SK-N-SH (cell line): ENCODE measurements at places on chromosomes 3 and 15. TPM values are rescaled to one million over a fixed set of nuclear protein-coding genes. Genes with fewer than 3 reads are reported as not detected.

DNA sequence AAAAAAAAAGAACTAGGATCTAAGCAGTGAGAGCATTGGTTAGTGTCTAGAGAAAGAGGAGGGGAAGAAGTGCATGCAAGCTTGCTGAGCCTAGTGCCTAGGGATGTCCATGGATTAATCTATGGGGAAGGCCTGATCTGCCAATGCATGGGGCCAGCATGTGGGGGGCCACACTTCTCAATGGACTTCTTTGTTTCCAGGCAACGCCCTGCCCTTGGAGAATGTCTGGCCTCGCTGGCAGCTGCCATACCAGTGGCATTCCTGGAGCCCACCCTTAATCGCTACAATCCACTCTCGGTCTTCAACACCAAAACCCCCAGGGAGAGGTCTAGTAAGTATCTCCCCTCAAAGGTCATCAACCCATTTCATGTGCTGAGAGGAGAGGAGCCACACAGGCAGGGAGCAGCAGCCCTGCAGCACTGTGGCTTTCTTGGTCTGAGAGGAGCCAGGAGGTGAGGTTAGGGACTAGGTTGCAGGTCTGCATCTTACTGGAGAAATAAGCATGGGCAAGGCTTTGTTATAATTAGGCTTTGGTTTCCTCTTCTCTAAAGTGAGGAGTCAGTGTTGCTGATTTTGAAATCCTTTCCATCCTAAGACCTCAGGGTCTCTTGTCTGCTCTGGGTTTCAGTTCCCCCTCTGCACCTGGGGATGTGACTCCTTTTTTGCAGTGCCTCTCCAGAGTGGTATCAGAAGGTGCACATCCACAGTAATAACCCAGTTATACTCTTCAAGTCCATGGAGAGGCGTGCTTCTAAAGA is 188.1 kb upstream of the CHRM5 start:
- DNase-seq, result no peak

GRCh38 chr3:187921391-187922074 is 176.3 kb upstream of the BCL6 start:
- no peak for DNase-seq

DNA sequence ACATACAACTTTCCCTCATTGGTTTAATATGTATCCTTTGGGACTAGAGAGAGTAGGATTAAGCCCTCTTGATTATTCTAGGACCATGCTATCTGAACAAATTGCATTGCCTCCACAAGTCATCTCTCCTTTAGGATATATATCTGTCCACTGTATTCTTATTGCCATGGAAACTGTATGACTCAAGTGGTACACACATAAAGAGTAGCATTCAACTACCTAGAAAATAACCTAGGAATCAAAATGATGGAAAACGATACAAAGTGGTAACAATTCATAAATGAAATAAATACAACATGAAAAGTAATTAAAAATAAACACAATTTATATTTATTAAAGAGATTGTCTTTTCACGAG is 212.1 kb upstream of the P2RY1 start:
- no peak for DNase-seq

GRCh38 chr3:176692199-176692965 is 504.9 kb downstream of the TBL1XR1 start:
- no peak for DNase-seq

DNA sequence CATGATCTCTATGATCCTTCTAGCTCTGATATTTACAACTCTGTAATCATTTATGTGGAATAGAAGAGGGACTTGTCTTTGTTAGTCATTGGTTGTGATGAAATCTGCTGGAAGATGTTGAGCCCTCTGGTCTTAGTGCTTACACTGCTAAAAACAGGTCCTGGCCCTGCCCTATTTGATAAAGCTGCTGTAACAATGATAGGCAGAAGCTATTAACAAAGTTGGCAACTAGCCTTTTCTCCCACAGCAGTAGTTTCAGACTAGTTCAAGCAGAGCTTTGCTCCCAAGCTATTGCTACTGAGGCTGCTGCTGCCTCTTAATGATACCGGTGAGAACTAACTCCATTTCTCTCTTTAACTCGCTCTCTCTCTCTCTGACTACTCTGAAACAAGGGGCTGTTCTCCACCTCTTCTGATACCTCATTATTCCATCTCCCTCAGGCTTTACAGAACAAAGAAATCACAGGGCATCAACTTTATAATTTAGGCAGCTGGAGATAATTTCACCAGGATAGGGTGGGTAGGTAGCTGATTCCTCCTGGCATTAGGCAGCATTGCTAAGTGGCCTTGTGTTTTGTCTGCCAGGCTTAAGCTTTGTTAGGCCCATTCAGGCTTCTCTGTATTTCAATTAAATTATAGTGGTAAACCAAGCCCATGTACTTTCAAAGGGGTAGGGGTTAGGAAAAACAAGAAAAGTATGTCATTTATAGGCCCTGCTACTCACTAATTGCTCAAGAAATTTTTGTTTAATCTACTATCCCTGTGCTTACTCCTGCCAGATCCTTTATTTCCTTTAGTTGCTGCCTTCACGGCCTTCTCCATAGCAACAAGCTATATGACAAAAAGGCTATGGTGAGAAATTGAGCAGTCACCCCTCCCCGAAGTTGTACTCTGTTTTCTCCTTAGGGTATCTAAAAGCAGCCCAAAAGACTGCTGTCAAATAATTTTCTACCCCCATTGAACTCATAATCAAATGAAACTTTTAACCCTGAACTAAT is 139.6 kb downstream of the RBPMS2 start:
- peak; percentile 34 for DNase-seq

- no peak for DNase-seq
Measured at GRCh38 chr3:16725972-16726371, 120.7 kb upstream of the DAZL start.

- DNase-seq, result no peak
Measured at GRCh38 chr3:126851382-126851781, 131.5 kb upstream of the PLXNA1 start.

DNA sequence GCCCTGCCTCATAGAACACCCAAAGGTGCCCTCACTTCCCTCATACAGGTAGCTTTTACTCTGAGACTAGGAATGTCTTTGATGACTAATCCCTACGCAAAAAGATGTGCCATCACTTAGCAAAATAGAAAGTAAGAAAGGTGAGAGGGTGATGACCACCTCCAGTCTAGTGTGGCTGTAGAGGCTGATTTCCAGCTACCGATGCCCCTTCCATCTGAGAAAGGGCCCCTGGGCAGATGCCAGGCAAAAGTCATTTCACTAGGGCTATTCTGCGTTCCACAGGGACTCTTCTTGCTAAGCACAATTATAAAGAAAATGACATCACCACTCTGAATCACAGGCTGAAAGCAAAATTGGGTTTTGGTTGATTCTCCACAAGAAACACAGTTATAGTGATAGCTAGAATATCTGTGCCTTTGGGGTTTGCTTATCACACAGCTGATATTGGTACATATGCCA is 77.4 kb downstream of the RBPMS2 start:
- no peak for DNase-seq

DNA sequence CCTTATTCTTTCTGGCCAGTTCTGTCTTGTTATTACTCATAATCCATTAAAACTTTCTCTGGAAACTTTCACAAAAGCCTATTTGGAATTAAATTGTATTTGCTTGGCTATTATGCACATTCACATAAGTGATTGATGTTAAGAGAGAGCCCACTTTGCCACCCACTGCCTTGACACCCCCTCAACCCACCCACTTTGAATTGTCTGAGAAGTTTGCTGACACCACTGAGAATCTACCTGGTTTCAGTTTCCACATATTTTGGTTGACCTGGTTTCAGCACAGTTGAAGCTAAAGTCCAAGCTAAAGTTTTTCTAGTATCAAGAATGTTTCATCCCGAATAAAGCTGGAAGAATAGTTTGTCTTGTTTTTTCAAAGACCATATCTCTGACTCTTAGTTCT is 70.9 kb downstream of the ARMC8 start:
- no peak for DNase-seq

DNA sequence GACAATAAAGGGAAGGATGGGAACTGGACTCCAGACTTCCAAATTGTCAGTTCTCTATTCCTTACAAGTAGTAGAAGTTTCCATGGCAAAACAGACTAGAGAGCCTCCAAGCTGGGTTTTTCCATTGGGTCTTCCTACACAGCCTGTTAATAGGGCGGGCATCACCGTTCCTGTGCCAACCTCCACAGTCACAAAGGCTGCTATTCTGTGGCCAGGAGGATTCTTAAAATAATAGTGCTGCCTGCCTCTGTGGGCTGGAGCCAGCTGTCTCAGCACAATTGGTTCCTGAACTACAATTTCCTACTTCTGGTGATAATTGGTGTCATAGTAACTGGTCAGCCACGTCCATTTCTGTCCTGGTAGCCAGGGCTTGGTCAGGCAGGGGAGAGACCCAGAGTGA is 38.6 kb downstream of the LYZL4 start:
- DNase-seq, result no peak

DNA sequence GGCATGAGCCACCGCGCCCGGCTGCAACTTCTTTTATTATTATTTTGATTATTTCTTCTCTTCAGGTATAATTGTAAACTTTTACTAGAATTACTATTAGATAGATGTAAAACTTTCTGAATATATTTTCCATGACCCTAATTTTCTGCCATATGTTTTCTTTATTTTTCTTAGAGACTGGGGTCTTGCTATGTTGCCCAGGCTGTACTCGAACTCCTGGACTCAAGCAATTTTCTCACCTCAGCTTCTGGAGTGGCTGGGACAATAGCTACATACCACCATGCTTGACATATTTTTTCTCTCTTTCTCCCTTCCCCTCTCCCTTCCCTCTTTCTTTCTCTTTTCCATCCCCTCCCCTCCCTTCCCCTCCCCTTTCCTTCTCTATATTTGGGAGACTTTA is 29.6 kb upstream of the CHST2 start:
- no peak for DNase-seq

GRCh38 chr3:3080309-3080708 is 29.9 kb downstream of the IL5RA start:
- no peak for DNase-seq

DNA sequence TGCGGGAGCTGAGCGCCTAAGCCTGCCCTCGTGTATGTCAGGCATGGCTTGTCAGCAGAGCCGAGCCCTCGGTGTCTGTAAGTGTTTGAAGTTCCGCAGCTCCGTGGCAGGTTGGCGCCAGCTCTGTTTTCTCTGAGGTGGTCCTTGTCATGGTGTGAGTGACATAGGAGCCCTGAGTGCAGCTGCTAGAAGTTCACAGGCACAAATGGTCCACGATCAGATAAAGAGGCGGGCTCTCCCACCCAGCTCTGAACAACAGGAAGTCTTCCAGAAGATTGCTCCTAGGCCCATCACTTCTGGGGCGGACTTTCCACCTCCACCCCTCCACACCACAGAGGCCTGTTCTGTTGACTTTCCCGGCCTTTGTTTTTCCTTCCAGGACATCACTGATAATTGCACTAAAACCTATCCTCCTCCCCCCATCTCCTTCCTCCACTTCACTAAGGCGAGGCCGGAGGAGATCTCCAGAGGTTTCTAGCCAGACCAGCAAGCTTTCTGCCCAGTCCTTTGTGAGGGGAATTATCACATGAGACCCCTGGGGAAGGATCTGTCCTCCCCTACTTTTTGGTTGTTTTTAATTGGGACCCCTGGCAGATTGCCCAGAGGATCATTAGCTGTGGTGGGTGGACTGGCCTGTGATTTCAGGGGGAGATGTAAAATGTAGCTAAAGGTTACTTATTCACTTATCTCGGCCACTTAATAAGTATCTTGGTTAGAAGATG is 19.9 kb downstream of the ITPR1 start:
- DNase-seq, result peak; percentile 51

- no peak for DNase-seq
Measured at GRCh38 chr15:78312536-78312935, 13.1 kb upstream of the SKIC8 start.

- DNase-seq, result no peak
Measured at GRCh38 chr15:68441045-68441743, 9.2 kb upstream of the ITGA11 start.

DNA sequence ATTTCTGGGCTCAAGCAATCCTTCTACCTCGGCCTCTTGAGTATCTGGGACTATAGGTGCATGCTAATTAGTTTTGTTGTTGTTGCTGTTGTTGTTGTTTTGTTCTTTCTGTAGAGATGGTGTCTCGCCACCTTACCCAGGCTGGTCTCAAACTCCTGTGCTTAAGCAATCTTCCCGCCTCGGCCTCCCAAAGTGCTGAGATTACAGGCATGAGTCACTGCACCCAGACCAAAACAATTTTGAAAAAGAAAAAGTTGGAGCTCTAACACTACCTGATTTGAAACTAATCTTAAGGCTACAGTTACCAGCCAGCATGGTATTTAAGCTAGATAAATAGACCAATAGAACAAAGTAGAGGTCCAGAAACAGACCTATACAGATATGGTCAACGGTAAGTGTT is 29.8 kb downstream of the KPNA1 start:
- no peak for DNase-seq

GRCh38 chr3:65177960-65178376 is 490.2 kb upstream of the ADAMTS9 start:
- peak; percentile 31 for DNase-seq

DNA sequence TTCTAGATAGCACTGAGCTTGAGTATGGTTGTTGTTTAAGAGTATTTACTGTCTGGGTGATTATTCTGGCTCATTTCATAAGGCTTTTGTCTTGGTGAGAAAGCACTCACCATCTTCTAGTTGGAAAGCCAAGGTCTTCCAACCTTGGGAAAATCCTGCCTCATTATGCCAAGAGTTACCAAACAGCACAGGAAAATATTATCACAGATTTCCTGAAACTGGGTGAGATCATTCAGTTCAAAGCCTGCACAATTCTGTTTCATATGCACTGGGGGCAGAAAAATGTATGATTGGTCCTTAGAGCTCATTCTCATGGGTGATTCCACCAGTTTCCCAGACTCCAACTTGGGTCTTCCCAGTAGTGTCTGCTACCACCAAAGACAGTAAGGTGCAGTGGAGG is 291.8 kb downstream of the RORA start:
- DNase-seq, result no peak

DNA sequence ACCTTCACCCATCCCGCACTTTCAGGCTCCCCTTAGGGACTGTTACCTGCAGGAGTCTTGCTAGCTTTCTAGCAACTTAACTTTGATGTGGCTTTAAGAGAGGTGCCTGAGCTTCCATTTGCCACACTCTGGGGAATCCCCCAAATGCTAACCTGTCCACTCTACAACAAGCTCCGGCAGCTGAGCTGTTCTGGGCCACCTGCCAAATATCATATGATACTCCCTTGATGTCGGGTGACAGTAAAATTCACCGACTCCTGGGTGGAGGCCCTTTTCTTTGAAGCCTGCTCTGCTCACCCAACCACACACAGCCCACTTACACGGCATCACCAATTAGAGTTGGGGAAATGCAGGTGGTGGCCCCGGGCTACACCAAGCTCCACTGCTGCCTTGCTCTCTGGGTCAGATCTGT is 38.0 kb upstream of the XCR1 start:
- DNase-seq, result peak; percentile 17

GRCh38 chr3:95607926-95608325 is 1206.5 kb upstream of the EPHA6 start:
- DNase-seq, result no peak

- peak; percentile 15 for DNase-seq
Measured at GRCh38 chr15:50906954-50907600, 1.4 kb upstream of the AP4E1 start.

- DNase-seq, result peak; percentile 34
Measured at GRCh38 chr3:36904641-36905040, 40.2 kb downstream of the TRANK1 start.

Gene RPLP1
- polyA plus RNA-seq, result 1,514 and 1,792 TPM in 2 replicates

Gene CSPG5
- polyA plus RNA-seq, result 0.36 and 0.58 TPM in 2 replicates

Gene PRSS50
- polyA plus RNA-seq, result not detected in 2 replicates

Gene SGO1
- 1.6 and 2.2 TPM in 2 replicates for polyA plus RNA-seq

Gene GOLGA8R
- polyA plus RNA-seq, result 0.76 and 0.86 TPM in 2 replicates

Gene CADPS
- polyA plus RNA-seq, result 5.8 and 7.3 TPM in 2 replicates

Gene SKOR1
- 0.18 and 0.26 TPM in 2 replicates for polyA plus RNA-seq
